ENCODE measurements at places on chromosomes 2 and 18.
A peak's percentile ranks its signal among the peaks of the same experiment; 100 is the strongest.

DNA sequence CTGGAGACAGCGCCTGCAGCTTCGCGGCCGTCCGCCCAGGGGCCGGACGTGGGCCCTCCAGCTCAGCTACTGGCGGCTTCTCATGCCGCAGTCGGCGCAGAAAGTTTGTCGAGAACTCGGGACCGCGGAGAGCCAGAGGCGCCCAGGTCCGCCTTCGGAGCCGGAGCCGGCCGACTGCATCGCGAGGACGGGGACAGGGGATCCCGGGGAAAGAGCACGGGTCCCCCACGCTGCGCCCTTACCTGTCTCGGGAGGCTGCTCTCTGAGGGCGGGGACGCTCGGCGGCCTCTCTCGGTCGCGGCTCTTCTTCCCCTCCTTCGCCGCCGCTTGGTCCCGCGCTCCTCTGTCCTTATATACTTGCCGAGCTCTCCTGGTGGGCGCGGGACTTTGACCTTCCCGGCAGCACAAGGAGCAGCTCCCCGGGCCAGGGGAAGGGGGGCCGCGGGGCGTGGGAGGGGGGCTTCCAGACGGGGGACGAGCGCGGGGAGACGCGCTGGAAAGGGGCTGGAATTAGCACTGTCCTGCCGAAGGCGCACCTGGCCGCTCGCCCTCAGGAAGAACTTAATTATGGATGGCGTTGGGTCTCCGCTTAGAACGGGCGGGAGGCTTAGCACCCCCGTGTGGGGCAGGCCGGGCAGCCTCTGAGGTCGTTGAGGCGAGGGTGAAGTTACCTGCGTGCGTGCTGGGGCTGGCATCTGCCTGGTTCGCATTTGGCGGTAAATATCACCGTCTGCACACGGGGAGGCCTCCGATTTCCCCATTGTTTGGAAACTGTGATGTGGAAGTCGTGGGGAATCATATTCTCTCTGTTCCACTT, at the start of gene POMC:
Gene POMC (minus strand): TSS at position 325 of the 817 bp plus-strand sequence. CDS start 3,808 bp downstream, outside the sequence.
- peak; percentile 76 for DNase-seq

DNA sequence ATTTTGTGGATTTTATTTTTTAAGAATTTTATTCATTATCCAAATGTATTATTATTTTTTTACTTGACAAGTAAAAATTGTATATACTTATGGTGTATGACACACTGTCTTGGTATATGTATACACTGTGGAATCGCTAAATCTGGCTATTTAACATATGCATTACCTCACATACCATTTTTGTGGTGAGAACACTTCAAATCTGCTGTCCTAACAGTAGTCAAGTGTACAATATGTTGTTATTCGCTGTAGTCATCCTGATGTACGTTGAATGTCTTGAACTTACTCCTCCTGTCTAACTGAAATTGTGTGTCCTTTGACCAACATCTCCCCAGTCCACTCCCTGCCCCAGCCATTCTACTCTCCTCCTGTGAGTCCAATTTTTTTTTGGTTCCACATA, 153.2 kb upstream of the PTPRM start:
- DNase-seq: no peak

GRCh38 chr2:168594778-168595177, 138.7 kb downstream of the CERS6 start:
- DNase-seq: no peak

DNA sequence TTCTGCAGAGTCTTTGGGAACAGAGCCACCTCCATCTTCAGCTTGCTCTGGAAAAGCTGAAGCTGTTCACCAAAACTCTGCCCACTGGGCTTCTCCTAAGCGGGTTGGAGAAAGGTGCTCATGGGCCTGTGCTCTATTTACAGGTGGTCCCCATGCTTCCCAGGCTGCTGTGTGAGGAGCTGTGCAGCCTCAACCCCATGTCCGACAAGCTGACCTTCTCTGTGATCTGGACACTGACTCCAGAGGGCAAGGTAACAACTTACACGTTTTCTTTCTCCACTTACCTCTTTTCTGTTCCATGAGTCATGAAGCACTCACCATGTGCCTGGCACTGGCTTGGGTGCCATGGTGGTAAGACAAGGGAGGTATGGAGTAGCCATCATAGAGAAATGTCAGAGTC, 129.5 kb upstream of the ALPP start:
- no peak for DNase-seq

DNA sequence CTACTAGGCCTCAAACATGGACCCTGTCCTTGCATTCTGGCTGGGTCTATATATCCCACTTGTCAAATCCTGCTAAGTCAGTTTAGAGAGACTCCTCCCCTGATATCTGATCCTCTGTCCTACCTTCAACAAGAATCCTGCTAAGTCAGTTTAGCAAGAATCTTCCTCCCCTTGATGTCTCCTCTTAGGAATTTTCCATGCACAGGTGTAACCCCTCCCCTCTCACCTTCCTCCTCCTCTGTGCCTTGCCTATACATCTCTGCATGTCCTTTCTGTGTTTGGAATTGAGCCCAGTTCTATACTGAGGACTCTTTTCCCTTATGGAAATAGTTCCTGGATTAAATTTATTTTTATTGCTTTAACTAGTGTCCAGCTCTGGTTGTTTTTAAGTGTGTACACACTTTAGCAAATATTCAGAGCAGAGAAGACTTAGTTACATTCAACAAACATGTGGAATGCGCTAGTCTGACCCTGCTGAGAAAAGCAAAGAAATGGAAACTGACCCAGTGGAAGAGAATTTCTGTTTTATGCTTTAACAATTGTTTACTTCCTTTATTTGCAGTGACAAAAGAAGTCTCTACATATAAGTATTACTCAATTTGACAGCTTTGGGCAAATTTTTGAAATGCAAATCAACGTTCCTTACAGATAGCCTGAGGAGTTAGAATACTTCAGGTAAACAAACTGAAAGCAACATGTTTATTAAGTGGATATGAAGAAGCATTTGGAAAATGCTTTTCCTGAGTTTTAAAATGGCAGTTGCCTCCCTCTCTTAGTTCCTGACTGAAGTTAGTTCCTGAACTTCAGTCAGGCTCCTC, 80.6 kb downstream of the RIT2 start:
- DNase-seq: no peak

All from NCI-H1417 (cell line).